ENCODE measurements at places on chromosomes 11 and 22.

- peak; percentile 89 for DNase-seq
These were observed 638 bp upstream of the PITPNM1 start for GRCh38 chr11:67505605-67506396.

GRCh38 chr11:68012843-68013610 is 2.9 kb downstream of the ALDH3B1 start:
- DNase-seq: no peak

- peak; percentile 81 for DNase-seq
These were observed at the start of gene MS4A4A for GRCh38 chr11:60280412-60280811. Gene MS4A4A, plus strand, starts transcription at chr11:60280666. Its CDS starts 10 bp downstream, at chr11:60280676.

GRCh38 chr22:36293606-36294292 is 40.8 kb downstream of the APOL1 start:
- no peak for DNase-seq

DNA sequence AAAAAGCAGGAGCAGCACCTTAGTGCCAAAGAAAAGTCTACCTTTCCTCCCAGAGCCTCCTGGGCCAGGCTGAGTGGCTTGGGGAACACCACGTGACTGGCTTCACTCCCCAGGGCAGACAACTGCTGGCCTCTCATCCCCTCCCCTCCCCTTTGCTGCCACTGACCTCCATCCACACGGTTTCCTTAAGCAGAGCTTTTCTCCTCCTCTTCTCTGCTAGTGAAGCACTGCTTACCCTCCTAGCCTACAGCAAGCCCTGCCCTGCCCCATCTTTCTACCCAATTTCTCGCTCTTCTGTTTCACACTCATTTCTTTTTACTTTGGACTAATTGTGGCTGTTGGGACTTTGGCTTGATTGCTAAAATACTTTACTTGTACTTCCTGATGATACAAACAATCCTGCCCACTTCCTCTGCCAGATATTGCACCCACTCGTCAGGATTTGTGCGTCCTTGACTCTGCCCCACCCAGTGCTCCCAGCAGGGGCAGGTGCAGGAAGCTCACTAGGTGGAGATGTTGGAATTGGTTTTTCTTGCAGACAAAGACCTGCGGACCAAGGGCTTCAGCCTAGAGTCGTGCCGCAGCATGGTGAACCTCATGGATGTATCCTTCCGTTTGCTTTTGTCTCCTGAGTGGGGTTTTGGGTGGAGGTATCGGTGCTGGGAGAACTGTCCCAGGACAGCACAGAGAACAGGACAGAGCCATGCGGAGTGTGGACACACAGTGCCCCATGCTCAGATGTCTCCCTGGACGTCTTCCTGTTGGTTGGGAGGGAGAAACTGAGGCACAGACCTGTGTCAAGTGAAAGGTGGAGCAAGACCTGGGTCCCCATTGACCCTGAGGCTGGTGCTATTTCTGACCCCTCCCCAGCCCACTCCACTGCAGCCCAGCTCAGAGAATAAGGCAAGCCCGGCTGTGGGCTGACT is 27.3 kb downstream of the CAPN1 start:
- DNase-seq: no peak

DNA sequence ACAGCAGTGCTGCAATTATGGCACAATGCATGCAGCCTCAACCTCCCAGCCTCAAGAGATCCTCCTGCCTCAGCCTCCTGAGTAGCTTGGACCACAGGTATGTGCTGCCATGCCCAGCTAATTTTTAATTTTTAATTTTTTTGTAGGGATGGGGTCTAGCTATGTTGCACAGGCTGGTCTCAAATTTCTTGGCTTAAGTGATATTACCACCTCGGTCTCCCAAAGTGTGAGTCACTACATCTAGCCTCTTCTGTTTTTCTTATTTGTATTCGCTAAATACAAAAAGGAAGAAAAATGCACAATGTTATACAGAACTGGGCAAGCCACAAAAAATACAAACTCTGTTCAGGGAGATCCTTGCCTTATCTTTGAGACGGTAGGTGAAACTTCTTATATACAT is 62.1 kb downstream of the DDI1 start:
- no peak for DNase-seq

DNA sequence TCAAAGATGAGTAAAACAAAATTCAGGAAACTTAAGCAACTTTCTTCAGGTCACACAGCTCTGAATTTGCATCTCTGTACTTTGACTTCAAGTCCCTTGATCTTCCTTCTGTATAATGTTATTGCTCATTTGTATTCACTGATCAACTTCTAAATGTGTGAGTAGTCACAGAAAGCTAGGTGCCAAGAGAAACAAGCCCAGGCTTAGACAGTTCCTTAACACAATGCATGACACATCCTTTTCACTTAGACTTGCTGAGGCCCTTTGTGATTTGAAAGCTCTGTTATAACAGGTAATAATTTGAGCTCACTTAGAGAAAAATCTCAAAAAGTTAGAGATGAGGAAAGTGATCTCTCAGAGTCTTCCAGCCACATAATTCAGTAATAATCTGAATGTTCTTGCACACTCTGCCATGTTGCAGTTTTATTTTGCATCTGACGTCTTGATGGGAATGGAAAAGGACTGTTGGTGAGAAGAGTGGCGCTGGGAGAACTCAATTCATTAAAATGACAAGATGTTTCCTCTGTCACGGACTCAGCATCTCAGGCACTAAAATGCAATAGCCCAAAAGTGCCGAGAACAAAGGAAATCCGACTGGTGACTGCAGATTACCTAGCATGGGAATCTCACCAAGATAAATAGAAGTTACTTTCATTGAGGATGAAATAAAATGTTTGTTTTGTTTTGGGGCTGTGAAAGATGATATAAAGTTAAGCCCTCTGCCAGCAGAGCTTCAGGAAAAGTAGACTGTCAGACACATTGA is 665.3 kb downstream of the OPCML start:
- no peak for DNase-seq

DNA sequence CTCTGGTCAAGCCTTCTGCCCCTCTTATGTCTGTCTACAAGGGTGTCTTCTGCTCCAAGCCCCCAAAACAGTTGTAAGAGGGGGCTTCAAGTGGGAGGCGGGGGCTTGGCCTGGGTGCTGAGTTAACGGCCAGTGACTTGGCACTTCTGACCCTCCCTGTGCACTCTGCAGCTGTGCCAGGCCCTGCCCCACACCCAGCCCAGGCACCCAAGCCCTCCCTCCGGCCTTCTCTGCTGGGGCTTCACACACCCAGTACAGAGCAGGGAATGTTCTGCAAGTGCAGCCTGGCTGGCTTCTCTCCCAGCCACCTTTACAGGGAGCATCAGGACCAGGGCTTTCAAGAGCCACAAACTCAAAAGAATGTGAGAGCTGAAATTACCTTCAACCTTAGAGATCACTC is 3.8 kb downstream of the TMEM121B start:
- DNase-seq: no peak

GRCh38 chr11:76285397-76286104 is 79.2 kb upstream of the WNT11 start:
- DNase-seq: no peak

DNA sequence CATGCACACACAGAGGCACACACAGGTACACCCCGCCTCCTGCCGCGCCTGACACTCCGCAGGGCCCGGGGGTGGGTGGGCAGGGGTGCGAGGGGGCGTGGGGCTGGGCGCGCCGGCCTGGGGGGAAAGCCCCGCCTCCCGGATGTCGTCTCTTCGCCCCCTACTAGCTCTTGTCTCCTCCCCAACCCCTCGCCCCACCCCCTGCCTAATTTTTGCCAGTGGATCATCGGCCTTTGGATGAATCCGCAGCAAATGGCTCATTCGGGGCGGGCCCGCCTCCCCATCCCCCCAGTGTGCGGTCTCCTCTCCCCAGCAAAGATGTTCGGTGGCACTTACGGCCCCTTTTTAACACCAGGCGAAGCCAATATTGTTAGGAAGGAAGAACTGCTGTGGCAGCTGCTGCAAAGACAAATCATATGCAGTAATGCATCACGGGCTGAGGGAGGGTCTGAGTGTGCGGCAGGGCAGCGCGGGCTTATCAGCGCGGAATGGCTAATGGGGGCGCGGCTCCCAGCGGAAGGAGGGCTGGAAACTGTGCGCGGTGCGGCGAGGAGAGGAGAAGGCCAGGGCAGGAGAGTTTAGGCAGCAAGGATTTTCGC is 13.4 kb upstream of the NECTIN1 start:
- no peak for DNase-seq

GRCh38 chr11:57983191-57983590 is 40.5 kb upstream of the OR9Q1 start:
- DNase-seq: no peak
